ENCODE measurements at places on chromosomes 7 and 10.
A peak's percentile ranks its signal among the peaks of the same experiment; 100 is the strongest.

- DNase-seq: no peak
Observed at GRCh38 chr7:41762641-41763040, 59.8 kb upstream of the INHBA start.

- DNase-seq: no peak
Observed at GRCh38 chr7:38795593-38795992, 113.4 kb downstream of the VPS41 start.

DNA sequence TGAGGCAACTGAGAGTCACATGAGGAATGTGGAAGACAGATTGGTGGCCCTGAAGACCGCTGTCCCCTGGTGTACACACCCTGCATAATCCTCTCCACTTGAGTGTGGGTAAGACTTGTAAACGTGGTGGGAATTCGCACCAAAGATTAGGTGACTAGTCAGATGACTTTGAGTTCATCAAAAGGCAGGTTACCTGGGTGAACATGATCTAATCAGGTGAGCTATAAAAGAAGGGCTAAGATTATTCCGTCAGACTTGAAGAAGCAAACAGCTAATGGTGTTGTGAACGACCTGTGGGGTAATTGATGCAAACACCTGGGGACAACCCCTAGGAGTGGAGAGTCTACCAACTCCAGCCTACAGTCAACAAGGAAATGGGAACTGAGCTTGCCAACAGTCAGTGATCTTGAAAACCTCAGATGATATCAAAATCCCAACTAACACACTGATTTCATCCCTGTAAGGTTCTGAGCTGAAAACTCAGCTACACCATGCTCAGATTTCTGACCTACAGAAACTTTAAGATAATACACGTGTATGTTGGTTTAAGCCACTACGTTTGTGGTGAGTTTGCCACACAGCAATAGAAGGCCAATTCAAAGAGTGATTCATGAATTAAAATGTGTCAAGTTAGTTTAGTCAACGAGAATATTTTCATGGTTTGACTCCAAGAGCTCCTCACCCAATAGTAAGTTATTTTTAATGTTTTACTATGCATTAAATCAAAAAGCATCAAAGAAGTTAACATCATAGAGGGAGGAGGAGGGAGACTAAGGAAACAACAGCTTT lies 16.7 kb downstream of the PRTFDC1 start:
- no peak for DNase-seq

GRCh38 chr7:30925913-30926312 lies 14.3 kb downstream of the AQP1 start:
- no peak for DNase-seq

DNA sequence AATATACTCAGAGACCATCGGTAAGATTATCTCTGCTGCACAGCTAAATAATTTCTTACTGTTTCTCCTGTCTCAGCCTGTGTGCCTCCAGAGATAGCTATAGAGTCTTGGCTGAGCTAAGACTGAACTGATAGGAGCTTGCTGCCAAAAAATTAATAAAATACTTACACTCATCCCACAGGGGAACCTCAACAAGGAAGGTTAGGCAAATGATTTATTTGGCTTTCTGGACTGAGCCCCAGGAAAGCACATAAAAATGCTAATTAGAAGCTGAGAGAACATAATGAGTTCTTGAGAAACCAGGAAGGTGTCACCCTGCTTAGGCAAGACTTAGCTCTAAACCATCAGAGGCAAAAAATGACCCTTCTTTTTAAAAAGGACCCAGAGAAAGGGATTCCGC lies 534.5 kb downstream of the TNS3 start:
- DNase-seq: no peak

- no peak for DNase-seq
Observed at GRCh38 chr10:17349717-17350116, 104.7 kb downstream of the ST8SIA6 start.

- no peak for DNase-seq
Observed at GRCh38 chr7:22639396-22639795, 87.6 kb upstream of the IL6 start.

DNA sequence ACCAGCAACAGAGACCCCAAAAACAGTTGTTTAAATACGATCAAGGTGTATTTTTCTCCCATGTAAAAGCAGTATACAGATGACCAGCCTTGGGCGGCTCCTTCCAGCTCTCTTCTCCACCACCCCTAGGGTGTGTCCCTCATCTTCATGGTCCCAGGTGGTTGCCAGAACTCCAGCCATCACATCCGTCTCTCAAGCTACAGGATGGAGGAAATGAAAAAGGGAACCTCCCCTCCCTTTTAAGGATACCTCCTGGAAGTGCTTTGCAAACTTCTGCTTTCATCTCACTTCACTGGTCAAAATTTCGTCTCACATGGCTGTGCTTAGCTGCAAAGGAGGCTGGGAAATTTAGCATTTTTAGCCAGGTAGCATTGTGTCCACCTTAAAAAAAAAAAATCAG lies 59.3 kb downstream of the C10orf105 start:
- DNase-seq: no peak

- peak; percentile 43 for DNase-seq
Observed at GRCh38 chr10:45418849-45419675, 45.0 kb downstream of the ALOX5 start.

- DNase-seq: no peak
Observed at GRCh38 chr10:132058111-132058745, 7.5 kb upstream of the JAKMIP3 start.

GRCh38 chr7:2993868-2994267 lies 49.8 kb downstream of the CARD11 start:
- DNase-seq: no peak

GRCh38 chr7:3636131-3636860 lies 335.2 kb downstream of the SDK1 start:
- no peak for DNase-seq

DNA sequence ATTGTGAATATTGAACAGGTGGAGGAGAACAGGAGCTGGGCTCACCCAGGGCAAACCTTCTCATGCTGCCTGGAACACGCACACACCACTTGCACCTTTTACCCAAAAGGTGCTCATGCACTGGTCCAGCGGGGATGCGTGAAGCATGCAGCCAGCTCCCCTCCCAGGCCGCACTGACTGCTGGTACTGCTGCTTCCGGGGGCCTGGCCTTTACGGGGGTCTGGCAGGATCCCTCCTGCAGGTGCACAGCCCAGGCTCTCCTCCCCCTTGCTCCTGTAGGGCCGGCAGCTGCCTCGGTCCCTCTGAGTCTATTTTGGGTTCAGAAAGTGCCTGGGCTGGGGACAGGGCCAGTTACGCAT lies 221.7 kb downstream of the DNAJB6 start:
- no peak for DNase-seq

- no peak for DNase-seq
Observed at GRCh38 chr10:79946271-79947082, 2.4 kb downstream of the SFTPD start.

DNA sequence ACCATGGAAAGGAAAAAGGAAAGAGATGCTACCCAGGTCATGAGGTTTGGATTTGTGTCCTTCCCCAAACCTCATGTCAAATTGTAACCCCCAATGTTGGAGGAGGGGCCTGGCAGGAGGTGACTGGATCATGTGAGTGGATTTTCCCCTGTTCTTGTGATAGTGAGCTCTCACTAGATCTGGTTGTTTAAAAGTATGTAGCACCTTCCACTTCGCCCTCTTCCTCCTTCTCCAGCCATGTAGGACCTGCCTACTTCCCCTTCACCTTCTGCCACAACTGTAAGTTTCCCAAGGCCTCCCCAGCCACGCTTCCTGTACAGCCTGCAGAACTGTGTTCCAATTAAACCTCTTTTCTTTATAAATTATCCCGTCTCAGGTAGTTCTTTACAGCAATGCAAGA lies 113.9 kb downstream of the FAM107B start:
- no peak for DNase-seq

- no peak for DNase-seq
Observed at GRCh38 chr7:97117035-97117371, 495 bp upstream of the SDHAF3 start.

DNA sequence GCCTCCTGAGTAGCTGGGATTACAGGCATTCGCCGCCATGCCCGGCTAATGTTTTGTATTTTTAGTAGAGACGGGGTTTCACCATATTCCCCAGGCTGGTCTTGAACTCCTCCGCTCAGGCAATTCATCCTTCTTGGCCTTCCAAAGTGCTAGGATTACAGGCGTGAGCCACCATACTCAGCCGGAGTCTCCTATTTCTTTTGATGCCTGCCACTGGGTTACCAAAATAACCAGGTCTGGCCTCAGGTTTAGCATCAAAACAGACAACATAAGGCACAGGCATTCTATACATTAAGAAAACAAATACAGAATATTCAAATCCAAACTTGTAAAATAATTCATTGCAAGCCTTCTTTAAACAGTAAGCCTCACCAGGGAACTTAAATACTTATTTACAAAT lies 289.8 kb upstream of the IMMP2L start:
- no peak for DNase-seq

DNA sequence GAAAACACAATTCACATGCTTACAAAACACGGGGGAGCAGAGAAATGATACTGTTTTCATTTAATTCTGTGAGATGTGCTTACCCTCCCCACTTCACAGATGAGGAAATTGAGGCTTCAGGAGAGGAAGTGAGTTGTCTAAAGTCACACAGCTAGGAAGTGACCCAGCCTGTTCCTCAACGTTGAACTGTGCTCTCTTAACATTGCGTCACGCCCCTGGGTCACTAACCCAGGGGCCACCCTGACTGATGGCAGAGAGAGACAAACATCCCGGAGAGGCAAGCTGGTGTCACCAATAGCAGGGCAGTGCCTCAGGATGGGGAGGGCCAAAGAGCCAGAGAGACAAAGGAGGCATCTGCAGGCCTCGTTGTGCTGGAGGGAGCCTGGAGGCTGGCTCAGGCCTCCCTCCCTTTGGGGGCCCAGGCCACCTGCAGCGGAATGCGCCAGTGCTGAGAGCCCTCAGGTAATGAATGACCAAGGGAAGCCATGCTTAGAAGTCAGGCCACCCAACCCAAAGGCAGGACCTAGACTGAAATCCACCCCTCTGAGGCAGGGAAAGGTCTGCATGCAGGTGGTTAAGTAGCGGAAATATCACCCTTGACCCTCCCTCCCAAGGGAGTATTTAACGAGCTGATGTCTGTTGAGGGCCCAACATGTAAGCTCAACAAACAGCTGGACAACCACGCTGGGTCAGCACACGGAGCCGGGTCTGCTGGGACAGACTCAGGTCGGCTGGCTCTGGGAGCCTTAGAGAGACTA lies 81.3 kb downstream of the C10orf105 start:
- no peak for DNase-seq

All from NCI-H2227 treated with DMSO at 0.1 percent for 48 hours (cell line).